Mammary epithelial cell (primary cell): ENCODE measurements at places on chromosomes 1 and 21. TPM values are rescaled to one million over a fixed set of nuclear protein-coding genes. Genes with fewer than 3 reads are reported as not detected.

DNA sequence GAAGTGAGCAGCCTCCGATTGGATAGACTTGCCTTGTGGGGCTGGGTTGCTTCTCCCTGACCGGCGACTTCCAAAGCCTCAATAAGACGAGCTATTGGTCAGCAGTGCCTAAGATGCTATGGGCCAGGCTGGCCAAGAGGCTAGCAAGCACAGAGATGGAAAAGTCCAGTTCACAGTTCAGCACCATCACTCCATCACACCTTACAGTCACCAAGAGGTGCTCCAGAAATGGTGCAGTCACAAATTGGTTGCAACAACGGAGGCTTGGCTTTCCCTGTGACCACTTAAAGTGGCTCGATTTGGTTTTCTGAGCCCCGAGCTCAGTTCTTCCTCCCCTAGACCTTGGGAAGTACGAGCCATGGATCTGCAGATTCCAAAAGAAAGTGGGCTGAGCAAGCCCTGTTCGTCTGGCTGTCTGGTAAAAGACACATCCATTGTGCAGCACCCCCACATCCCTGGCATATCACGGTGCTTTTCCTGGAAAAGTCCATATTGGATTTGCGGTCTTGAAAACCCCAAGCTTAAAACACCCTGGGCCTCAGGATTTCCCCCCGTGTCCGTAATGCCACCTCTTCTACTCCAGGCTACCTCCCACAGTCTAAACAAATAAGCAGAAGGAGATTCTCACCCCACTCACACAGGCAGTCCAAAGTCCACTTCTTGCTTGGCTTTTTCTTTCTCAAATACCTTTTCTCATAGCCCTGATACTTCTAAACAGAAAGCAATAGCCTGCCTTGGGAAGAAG, 1.3 kb downstream of the SLAMF1 start:
- DNase-seq: no peak

- DNase-seq: no peak
Observed at GRCh38 chr1:47803815-47804501, 193.2 kb downstream of the TRABD2B start.

DNA sequence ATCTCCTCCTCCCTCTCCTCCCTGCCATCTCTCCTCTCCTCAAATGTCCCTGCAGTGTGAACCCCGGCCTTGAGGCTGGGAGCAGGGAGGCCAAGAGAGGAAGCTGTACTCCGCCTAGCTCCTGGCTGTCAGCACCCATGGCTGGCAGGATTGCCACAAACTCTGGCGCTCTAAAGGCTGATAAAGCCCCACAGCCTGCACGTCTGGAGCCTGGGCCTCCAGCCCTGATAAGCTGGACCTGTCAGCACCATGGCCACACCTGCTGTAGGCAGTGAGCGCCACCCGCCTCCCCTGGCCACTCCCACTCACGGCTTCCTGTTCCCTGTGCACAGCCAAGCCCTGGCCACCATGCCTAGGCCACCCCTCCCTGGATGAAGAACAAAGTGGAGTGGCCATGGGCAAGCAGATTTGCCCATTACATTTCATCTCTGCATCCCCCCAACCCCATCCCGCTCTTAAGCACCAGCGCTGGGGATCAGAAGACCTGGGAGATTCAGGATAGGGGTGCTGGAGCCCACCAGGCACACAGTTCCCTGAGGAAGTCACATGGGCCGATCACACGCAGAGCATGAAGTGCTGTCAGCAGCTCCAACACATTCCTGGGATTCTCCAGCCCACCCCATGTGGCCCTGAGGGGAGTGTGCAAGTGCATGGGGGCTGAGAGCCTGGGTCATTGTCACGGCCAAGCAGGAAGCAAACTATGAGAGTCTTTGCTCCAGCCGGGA, 24.2 kb upstream of the NPPB start:
- no peak for DNase-seq

DNA sequence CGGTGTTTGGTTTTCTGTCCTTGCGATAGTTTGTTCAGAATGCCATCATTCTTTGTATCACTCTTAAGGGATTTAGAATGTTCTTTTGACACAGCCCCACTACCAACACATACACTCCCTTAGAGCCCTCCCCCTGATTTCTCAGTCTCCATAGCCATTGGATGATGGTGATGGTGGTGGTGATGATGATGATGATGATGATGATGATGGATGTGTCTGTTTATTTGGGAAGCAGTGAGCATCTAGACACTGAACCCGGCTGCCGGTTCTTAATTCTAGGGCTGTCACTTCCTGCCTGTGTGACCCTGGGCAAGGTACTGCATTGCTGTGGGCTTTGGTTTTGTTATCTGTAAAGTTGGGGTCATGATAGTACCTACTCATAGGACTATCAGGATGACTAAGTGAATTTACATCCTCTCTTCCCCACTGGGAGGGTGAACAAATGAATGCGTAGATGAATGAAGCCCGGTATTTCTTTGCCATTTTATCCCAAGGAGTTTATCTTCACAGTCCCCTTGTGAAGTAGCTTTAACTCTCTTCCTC, 100.7 kb downstream of the HUNK start:
- DNase-seq: no peak

DNA sequence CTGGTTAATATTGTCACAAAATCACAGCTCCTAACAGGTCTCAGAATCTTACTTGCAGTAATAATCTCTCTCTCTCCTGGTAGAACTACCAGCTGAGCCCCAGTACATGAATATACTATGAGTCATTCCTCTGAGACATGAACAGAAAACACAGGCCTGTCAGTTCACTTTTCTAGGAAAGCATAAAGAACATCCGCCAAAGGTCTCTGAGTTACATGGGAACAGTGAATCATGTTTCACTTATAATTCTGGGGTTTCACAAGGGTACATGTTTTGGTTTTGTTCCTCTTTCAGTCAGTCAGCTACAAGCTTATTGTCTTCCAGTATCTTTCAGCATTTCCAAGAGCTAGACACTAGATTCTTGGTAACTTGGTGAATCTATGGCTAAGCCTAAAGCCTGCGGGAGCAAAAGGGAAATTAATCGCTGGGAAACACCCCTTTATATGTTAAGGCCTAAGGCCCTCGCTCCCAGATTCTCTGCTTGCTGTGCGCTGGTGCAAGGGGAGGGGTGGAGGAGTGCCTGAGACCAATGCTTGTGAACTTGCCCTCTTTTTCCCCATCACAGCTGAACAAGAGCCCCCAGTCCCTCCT, 31.7 kb downstream of the IFNGR2 start:
- DNase-seq: peak; percentile 97

GRCh38 chr1:166184897-166185296, 18.1 kb upstream of the FAM78B start:
- peak; percentile 88 for DNase-seq

DNA sequence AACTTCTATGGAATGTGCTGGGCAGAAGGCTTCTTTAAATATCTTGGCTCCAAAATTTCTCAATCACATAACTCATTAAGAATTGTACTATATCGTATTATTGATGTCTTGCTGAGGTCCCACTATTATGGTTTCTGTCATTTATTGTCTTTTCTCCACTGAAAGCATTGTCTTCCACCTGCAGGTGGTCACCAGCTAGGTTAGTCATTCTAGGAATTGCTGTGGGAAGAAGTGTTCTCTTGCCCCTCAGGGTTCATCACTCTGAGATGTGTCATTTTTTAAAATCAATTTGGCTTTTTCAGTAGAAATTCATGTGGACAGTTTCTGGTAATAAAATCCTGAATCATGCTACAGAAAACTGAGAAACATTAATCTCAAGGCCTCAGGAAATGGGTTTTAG, 66.1 kb downstream of the NCAM2 start:
- DNase-seq: no peak

DNA sequence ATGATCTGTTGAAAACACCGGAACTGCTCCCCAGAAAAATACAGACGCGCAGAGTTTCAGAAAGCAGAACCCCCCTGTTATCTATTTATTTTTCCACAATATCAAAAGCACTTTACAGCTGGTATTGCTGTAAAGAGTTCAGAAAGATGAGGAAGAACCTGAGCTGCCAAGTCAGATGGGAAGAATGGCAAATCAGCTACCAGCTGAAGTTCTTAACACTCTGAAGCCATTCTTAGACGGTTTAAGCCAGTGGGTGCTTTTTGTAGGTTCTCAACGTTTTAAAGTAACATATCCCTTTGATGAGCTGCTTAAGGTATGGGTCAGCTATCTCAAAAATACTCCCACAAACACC, 714 bp upstream of the AKIRIN1 start:
- DNase-seq: peak; percentile 11

The OR2T33 gene
- total RNA-seq: not detected in 2 replicates

The OR2W3 gene
- total RNA-seq: not detected in 2 replicates

GRCh38 chr1:204592246-204592948, 76.2 kb downstream of the MDM4 start:
- DNase-seq: no peak

The CLCN6 gene
- total RNA-seq: 17.0 and 18.5 TPM in 2 replicates
